ENCODE measurements at places on chromosomes 3 and 15. TPM values are rescaled to one million over a fixed set of nuclear protein-coding genes. Genes with fewer than 3 reads are reported as not detected.

The PCSK6 gene
- total RNA-seq: 1.2 TPM

The TGM4 gene
- total RNA-seq: not detected

The CCDC54 gene
- total RNA-seq: not detected

The CPB1 gene
- total RNA-seq: not detected

The OGG1 gene
- total RNA-seq: 15.9 TPM

The DGKG gene
- total RNA-seq: 6.3 TPM

The SELENOS gene
- total RNA-seq: 114 TPM

The VPS33B gene
- 13.5 TPM for total RNA-seq

The KBTBD13 gene
- not detected for total RNA-seq

The IGSF10 gene
- 0.33 TPM for total RNA-seq

The REC114 gene
- total RNA-seq: not detected

The MKRN2OS gene
- not detected for total RNA-seq

The GRAMD1C gene
- 7.6 TPM for total RNA-seq

The POLQ gene
- 6.5 TPM for total RNA-seq

The PARP15 gene
- total RNA-seq: under 0.01 TPM

The SIDT1 gene
- not detected for total RNA-seq

The SLC27A2 gene
- total RNA-seq: 0.22 TPM

The ATP10A gene
- total RNA-seq: 0.66 TPM

The ROPN1 gene
- not detected for total RNA-seq

The TRAT1 gene
- 0.11 TPM for total RNA-seq

The CX3CR1 gene
- not detected for total RNA-seq

The MFGE8 gene
- 165 TPM for total RNA-seq

The FAM98B gene
- total RNA-seq: 8.1 TPM
